ENCODE measurements at places on chromosomes 16 and 17. TPM values are rescaled to one million over a fixed set of nuclear protein-coding genes. Genes with fewer than 3 reads are reported as not detected.

DNA sequence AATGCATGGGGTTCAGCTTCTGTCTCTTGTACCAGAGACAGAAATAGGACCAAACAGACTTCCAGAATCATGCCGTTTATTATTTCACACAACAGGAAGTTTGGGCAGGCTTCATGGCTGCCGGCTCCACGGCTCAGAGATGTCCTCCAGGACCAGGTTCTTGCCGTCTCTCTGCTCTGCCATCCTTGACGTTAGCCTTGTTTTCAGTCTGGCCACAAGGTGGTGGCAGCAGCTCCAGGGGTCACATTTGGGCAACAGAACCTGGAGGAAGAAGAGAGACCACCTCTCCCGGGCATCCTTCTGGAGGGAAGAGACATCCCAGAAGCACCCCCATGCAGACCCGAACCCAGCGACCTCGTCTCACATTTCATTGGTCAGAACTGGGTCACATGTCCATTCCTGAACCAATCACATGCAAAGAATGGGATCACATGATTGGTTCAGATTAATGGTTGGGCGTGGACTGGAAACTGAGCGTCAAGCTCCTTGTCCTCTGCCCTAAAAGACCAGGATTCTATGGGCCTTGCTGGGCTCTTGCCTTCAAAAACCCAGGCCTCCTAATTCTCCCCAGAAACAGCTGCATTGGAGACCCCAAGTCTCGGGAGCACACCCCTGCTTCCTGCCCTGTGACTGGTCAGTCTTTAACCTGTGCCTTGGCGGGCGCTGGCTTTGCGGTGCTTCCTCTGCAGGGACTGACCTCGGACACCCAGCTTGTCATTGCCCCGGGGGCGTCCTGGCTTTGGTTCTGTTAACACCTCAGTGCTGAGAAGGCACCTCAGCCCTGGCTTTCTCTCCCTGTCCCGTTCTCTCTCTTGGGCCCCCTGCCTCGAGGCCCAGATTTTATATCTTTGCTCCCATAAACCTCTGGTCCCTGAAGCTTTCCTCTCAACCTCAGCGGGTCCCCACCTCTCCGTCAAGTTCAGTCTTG is 63.3 kb downstream of the IRF8 start:
- no peak for DNase-seq

C16orf46 gene
- not detected for total RNA-seq

DNA sequence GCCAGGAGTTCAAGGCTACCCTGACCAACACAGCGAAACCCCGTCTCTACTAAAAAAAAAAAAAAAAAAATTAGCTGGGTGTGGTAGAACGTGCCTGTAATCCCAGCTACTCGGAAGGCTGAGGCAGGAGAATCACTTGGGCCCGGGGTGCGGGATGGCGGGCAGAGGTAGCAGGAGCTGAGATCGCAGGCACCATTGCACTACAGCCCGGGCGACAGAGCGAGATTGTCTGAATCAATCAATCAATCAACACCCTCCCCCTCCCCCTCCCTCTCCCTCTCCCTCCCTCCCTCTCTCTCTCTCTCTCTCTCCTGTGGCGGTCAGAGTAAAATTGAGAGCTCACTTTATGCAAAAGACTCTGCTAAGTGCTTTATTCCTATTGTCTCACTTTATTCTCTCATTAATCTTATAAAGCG is 1.2 kb downstream of the HSDL1 start:
- DNase-seq = no peak

DNA sequence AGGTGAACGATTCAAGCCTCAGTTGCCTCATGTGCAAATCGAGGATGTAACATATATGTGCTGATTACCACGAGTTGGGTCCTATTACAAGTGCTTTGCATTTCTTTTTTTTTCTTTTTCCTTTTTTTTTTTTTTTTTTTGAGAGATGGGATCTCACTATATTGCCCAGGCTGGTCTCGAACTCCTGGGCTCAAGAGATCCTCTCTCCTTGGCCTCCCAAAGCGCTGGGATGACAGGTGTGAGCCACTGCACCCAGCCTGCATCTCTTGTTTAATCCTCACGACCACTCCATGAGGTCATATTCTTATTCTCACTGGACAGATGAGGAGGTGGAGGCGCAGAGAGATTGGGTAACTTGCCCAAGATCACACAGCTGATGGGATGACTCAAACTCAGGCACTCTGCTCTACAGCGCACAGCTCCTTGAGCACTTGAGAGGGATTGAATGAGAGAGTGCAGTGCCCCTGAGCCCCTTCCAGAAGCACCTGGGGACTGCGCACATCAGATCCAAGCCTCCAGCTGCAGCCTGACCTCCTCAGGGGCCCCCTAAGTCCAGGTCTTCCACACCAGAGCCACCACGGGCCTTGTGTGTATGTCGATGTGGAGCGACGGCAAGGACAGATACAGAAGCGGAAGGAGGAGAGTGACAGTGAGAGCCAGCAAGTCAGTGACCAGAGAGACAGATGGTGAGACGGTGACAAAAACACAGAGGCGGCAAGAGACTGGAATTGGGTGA is 4.9 kb downstream of the STX1B start:
- no peak for DNase-seq

FA2H gene
- 9.8 TPM for total RNA-seq

ZNF319 gene
- total RNA-seq = 24.7 TPM

DNA sequence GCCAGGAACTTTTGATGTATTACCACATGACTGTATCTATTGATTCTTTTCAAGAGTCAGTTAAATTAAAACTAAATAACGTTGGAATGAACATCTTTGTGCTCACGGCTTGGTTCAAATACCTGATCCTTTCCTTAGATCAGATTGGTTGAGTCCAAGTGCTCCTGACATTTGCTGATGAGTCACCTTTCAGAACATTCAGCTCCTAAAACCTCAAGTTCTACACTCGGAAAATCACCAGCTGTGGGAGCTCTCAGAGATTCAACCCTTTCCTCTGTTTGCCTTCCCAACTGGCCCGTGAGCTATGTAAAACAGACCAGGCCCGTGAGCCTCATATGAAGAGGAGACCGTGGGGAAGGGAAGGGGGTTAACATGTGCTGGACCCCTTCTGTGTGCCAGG is 68.1 kb downstream of the RTN4RL1 start:
- no peak for DNase-seq

All from ureter (tissue), 1 donor.